Iris pigment epithelial cell (primary cell): ENCODE measurements at places on chromosomes 6 and 20.

DNA sequence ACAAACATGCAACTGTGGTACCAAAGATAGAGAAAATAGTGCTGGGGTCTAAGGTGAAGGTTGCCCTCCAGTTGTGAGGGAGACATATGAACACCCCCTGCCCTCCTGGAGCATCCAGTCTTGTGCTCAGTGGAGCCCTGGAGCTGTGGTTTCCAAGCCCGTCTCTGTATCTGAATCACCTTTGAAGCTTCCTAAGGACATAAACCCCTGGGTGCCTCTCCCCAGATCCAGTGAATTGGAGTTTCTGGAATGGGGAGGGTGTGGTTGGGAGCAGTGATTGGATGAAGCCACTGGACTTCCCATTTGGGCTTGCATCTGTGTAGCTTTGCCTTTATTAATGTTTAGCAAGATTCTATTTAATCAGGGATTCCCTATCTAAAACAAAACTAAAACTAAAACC, 22.4 kb upstream of the E2F3 start:
- DNase-seq = no peak

DNA sequence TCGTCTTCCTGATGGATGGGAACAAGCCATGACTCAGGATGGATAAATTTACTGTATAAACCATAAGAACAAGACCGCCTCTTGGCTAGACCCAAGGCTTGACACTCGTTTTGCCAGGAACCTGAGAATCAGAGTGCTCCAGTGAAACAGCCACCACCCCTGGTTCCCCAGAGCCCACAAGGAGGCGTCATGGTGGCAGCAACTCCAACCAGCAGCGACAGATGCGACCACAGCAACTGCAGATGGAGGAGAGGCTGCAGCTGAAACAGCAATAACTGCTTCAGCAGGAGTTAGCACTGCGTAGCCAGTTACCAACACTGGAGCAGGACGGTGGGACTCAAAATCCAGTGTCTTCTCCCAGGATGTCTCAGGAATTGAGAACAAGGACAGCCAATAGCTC, 100.9 kb upstream of the SAMD5 start:
- no peak for DNase-seq

GRCh38 chr20:58392286-58392685, 3.3 kb downstream of the VAPB start:
- DNase-seq = no peak

DNA sequence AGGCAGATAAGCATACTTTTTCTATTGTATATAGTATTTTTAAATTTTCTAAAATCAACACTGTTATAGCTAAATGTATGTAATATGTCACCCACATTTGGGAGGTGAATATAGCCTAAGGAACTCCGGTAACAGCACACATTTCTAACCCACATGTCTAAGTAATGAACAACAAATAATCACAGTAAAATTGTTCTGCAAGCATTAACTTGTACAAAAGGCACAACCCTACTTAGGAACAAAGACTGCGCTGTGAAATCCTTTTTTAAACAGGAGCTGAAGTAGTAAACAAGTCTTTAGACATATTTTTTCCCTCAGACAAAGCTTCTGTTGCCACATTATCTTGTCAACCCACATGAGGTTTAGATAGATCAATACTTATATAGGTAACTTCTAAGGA, 872.4 kb upstream of the SLC35B3 start:
- no peak for DNase-seq

DNA sequence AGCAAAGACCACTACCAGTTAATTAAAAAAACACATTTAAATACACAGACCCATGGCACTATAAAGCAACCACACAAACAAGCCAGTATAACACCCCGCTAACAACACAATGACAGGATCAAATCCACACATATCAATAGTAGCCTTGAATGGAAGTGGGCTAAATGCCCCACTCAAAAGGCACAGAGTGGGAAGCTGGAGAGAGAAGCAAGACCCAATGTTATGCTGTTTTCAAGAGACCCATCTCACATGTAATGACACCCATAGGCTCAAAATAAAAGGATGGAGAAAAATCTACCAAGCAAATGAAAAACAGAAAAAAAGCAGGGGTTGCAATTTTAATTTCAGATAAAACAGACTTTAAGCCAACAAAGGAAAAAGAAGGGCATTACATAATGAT, 125.4 kb upstream of the PTCHD4 start:
- no peak for DNase-seq

DNA sequence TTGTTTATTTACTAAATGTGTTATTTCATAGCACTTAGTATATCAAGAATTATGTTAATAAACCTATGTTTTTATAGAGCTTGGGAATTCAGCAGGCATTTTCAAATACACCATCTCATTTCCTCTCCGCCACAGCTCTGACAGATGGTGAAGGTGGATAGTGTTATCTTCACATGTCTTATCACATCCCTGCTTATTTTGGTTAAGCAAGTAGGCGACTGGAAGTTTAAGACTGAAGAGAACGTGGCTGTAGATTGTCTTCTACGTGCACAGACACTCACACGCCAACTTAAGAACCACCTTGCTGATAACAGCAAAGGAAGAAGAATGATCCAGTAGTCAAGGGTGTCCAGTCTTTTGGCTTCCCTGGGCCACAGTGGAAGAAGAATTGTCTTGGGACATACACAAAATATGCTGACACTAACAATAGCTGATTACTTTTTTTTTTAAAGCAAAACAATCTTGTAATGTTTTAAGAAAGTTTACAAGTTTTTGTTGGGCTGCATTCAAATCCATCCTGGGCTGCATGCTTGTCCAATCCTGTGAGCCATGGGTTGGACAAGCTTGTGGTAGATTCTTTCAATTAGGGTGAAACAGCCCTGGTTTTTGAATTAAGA, 43.3 kb upstream of the SCGN start:
- no peak for DNase-seq

DNA sequence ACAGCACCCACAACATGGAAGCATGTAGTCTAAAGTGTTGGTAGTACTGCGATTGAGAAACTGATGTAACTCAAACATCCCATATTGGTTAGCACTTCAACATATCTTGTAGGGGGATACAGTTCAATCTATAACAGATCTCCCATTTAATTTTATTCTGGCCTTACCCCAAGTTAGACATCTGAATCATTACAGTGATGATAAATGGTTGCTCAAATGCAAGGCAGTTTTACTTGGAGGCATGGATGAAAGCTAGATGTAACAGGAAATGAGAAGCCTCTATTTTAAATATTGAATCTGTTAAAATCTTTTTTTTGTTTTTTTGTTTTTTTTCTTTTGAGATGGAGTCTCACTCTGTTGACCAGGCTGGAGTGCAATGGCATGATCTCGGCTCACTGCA, 44.2 kb upstream of the FAM50B start:
- no peak for DNase-seq

DNA sequence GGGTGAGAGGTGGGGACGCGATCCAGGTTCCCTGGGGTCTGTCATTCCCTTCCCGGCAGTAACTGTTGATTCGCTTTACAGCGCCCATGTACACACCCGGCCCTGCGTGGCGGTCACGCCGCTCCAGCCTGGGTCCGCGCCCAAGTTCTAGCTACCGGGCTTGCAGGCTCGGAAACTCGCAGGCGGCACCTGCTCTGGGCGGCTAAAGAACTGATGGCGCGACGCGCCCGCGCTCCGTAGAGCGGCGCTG, 1.4 kb upstream of the POU3F2 start:
- peak; percentile 18 for DNase-seq

GRCh38 chr6:164109770-164110140, 695.2 kb downstream of the QKI start:
- no peak for DNase-seq

DNA sequence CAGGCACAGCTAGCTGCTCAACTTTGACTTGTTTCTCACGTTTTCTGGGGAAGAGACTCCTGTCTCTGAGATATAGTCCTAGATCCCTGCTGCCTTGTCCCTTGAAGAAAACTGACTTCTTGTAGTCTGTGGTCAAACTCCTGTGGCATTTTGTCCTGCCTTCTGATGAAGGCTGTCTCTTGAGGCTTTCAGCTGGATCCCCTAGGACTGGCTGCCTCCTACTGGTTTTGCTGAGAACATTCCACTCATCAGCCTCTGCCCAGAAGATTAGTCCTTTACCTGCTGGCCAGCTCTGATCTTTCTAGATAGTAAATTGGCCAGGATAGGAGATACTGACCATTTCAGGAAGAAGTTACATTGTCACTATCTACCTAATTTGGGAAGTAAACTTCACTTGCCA, 71.9 kb upstream of the CNR1 start:
- peak; percentile 33 for DNase-seq

DNA sequence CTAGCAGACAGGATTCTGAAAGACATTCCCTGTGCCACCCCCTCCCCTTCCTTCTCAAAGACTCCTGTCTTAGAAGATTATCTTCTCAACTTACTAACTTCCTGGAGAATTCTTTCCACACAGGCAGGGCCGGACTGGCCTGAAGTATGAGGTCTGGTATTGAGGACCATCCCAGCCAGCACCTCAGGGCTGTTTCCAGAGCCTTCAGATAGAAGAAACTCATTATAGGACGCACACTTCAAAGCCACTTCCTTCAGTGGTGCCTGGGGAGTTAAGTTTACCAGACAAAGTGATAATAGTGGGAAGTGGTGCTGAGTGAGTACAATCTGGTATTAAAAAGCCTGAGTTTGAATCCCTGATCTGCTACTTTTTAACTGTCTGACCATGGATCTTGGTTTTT, 15.6 kb downstream of the KCNS1 start:
- no peak for DNase-seq

DNA sequence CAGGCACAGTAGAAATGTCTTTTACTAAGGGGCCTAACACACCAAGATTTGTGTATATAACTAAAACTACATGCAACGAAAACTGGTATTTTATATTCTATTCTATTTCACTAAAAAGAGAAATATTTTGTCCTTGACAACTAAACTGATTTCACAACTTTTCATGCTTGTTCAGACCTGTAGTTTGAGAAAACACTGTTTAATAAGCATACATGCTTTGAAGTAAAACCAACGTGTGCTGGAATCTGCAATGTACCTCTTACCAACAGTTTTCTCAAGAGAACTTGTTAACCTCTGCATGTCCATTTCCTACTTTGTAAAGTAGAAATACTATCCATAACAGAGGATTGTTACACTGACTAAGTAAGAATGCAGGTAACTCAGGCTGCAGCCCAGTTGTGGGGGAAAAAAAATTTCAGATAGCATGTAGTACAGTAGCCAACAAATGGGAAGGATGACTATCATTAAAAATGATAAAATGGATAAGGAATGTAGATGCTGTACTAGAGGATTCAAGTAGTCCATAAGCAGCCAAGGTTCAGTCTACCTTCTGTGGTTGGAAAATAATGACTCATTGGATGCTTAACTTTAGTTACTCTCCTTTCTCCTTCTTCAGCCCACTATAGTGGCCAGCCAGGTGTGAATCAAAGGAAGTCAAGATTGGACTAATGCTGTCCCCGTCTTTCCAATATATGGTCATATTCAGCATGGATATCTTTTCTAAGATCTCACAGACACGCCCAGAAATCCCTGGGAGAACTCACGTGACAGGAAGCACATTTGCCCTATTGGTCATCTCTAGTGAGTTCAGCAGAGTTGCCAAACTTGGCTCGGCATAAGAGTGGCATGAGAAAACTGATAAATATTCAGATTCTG, 65.2 kb downstream of the HFE start:
- peak; percentile 45 for DNase-seq

DNA sequence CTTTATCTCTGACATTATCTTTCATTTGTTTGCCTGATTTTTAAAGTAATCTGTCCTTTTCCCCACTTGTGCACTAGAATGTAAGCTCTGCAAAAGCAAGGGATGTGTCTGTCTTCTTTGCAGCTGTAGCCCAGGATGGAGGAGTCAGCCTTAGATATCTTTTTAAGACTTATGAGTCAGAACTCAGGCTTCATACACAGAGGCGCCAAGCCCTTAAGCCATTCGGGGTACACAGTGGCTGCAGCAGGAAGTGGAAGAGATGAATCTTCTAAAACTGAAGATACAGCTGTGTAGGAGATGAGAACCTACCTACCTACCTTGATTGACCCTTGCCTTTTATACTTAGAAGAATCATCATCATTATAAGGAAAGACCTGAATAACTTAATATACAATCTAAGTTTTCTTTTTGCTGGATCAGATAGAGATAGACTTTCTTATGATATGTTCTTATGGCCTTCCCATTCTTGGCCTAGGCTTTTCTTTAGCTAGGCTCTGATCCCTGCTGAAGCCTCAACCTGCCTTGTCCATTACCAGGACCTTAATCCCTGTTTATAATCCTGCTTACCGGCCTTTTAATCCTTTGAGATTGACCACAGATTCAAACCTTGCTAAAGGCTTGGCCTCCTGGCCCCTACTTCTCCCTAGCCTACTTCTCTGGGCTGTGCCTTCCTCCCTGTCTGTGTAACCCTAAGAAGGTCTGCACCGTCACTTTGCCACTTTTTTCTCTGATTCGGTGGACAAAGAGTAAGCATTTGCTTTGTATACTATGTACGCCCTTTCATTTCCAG, 304.5 kb downstream of the PRL start:
- peak; percentile 93 for DNase-seq

DNA sequence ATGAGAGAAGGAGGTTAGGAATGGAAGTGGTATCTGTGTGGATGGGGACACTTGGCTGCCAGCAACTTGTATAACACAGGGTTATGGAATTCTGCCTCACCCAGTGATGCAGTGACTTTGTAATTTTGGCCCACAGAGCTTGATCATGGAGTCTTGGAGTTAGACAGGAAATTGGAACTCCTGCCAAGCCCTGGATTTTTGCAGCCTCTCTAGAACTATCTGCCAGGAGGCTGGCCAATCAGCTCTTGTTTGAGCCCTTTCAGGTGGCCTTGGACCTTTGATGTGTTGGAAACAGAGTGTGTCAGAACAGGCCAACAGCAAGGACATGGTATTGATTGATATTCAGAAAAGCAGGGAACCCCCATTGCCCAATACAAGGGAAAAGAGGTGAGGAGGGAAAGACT, 157.7 kb upstream of the GGTLC1 start:
- peak; percentile 2 for DNase-seq

GRCh38 chr6:98832284-98833056, 1.9 kb upstream of the POU3F2 start:
- DNase-seq = peak; percentile 65

DNA sequence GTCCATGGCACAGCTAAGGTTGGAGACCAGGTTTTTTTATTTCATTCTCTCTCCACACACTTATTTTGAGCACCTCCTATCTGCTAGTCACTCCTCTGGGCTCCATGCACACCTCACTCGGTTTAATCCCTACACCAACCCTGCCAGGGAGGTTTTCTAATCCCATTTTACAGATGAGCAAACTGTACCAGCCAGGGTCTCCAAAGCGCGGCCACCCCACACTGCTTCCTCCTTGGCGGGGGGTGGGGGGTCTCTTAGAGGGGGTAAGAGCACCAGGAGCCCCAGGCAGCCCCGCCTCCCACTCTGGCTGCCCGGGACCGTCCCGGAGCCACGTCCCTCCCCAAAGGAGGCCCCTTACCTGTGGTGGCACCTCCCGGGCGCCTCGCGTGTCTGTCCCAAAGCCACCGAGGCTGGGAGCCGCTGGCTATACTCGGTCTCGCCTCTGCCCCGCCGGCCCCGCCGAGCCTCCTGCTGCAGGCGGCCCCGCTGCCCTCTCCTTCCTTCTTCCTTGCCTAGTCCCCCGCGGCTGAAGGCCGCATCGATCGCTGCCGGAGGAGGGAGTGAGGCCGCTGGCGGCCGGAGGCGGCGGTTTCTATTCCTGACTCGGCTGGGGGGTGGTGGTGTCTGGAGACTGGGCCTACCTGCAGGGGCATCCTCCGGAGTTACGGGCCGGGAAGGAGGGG, at the start of gene KCNS1:
KCNS1 (minus strand) TSS at position 565 of the 683 bp plus-strand sequence. CDS start 1,891 bp downstream, outside the sequence.
- DNase-seq = peak; percentile 18

GRCh38 chr6:53634184-53634631, 31.3 kb downstream of the KLHL31 start:
- no peak for DNase-seq

- peak; percentile 90 for DNase-seq
Observed at GRCh38 chr6:10403385-10404106, 11.3 kb downstream of the TFAP2A start.
